Stimulated activated CD4-positive, alpha-beta T cell treated with anti-CD3 and anti-CD28 coated beads, Interleukin-1b, Interleukin-23, amount 100 ng/mL, for 24 hours (primary cell): ENCODE measurements at places on chromosomes 5 and 9.

DNA sequence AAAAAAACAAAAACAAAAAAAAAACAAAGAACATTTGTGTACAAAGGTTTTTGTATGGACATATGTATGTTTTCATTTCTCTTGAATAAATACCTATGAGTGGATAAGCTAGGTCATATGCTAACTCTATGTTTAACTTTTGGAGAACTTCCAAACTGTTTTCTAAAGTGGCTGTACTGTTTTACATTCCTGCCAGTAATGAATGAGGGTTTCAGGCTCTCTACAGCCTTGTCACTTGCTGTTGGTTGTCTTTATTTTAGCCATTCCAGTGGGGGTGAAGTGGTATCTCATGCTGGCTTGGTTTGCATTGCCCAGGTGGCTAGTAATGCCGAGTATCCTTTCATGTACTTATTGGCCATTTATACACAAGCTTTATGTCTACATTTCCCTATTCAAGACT lies 9.1 kb upstream of the TRIO start:
- no peak for DNase-seq

DNA sequence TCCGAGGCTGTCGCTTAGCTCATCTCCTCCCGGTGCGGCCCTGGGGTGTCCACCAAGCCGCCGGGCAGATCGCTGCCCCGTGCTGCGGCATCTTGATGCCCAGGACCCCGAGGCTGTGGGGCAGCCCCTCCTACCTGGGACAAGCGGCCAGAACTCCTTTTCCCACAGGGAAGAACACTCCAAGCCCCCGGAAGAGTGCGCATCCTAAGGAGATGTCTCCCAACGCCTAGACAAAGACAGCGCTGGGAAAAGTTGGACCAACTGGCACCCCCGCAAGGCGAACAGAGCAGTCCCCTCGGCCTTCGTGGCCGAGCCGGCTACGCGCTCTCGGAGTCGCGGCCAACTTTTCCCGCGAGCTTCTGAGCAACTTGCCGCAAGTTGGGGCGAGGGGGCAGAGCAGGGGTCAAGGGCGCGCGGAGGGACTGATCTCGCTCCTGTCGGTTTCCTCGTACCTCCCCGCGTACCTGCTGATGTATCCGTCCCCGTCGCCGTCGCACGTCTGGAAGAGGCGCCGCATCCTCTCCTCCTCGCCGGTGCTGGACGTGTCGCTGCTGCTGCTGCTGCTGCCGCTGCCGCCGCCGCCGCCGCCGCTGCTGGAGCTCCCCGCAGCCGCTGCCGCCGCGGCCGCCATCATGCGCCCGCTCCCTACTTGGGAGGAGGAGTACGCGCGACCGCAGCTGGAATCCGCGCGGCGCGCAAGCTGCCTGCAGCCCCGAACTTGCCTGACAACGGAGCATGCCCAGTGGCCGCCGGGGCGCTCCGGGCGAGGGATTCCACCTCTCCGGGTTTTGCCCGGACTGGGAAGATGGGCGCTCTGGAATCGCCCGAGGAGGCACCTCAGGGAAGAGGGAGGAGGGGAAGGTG lies at the start of gene MCC:
TSS of gene MCC (minus strand) at position 673 of the 864 bp plus-strand sequence.
- DNase-seq, result peak; percentile 26

GRCh38 chr5:1204693-1205242 lies 3.4 kb downstream of the SLC6A19 start:
- DNase-seq, result no peak

- DNase-seq, result no peak
Measured at GRCh38 chr5:102483736-102484135, 15.1 kb downstream of the SLCO6A1 start.

GRCh38 chr9:112819635-112820496 lies 69.3 kb downstream of the SNX30 start:
- no peak for DNase-seq

DNA sequence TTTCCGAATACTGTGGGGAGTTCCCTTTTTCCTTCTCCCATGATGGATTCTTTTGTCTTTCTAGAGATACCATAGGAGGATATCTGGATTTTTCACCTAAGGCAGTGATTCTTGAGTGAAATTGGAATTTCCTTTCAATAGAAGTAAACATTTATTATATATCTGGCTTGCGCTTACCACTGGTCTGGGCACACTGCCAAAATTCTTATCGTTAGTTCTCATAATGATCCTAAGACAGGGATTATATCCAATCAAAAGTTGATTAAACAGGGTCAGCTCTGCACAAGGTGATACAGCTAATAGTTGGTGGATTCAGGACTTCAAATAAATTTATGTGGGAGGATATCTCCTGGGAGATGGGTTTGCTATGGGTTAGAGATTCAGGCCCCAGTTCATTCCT lies 9.6 kb downstream of the TLE4 start:
- no peak for DNase-seq

DNA sequence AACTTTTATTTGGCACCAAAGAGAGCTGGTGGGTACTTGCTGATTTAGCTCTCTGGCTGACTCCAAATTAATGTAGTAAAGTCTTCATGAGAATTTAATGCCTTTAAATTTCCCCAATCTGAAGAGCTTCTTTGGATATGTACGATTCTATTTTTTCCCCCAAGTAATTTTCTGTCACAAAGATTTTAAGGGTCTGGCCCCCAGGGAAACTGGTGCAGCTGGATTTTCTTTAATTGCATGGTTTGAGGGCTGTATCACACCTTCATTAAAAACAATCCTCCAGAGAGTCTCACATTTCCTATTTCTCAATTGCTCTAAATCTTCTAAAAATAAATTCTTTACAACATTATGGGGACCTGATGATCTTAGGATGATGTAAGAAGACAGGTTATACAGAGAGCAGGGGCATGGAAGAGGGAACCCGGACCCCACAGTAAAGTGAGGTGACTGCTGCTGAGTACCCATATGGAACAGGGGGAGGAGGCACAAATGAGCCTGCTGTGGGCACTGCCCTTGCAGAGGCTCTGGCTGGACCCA lies 158.9 kb downstream of the ENTREP1 start:
- DNase-seq, result no peak

DNA sequence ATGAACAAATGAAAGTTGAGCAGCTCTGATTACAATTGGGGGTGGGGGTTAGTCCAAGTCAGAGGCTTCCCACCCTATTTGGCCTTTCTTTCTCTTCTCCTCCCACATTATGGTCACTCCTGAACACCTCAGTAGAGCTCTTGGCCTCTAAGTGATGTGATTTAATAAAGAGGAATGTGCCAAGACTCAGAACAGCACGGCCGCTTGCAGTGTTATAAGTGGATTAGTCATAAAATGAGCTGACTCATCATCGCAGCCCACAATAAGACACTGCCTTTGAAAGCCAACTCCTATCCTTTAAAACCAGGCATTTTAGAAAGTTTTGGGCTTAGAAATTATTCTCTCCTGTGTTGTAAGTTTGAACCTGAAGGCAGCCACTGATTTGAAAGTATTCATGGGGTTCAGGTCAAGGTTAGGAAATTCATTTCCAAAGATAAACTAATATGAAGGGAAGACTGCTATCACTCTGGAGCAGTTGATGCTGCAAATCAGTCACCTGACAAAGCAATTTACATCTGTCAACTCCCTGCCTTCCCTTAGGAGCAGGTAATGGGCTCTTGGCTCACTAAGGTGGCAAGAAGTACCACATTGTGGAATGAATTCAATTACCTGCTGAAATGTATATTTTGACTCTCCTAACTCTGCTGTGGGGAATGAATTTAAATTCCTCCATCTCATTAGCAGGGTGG lies 283.6 kb upstream of the NMUR2 start:
- DNase-seq, result no peak
